ENCODE measurements at places on chromosomes 4 and X.

GRCh38 chrX:57074458-57074857 lies 46.9 kb downstream of the SPIN2B start:
- no peak for DNase-seq

- no peak for DNase-seq
These were observed 200.2 kb downstream of the LRBA start for GRCh38 chr4:150814873-150815272.

GRCh38 chrX:23008431-23009099 lies 8.8 kb downstream of the DDX53 start:
- DNase-seq = no peak

- DNase-seq = no peak
These were observed 107.6 kb downstream of the USP46 start for GRCh38 chr4:52551487-52551886.

DNA sequence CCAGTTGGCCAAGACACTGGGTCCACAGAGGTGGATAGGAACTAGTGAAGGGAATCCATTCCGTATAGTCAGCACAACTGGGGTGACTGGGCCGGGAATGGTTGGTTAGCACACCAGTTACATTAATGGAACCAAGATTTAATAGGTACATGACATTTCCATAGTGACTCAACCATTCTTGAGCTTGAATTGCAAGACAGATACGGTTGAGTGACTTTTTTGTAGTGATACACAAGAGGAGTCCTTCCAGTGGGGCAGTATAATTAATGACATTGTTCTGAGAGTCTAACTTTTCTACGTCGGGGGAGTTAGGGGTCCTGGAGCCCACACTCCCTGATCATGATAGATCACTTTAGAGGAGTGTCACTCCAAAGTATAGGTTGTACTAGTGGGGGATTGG lies 211.6 kb upstream of the CXCL13 start:
- no peak for DNase-seq

GRCh38 chr4:8817813-8818062 lies 53.9 kb downstream of the HMX1 start:
- DNase-seq = no peak

- DNase-seq = no peak
These were observed 318.3 kb downstream of the GLUD2 start for GRCh38 chrX:121365572-121366161.

Measured in H9 (cell line).